ENCODE measurements at places on chromosomes 13 and 19.

DNA sequence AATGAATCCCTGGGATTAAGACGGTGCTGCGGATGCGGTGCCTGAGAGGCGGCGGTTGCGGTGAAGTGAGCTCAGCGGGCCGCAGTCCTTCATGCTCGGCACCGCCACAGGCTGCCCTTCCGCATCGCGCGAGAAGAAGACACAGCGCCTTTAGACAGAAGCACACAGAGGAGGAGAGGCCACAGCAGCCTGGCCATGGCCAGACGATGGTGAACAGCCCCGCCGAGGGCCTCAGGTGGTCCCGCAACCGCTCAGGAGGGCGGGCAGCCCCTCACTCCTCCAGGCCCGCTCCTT lies 459.2 kb downstream of the MYO16 start:
- no peak for DNase-seq

- DNase-seq: no peak
These were observed 19.7 kb downstream of the CEACAM16 start for GRCh38 chr19:44718441-44719261.

- no peak for DNase-seq
These were observed 22.0 kb upstream of the CD177 start for GRCh38 chr19:43331435-43332010.

- no peak for DNase-seq
These were observed 478.1 kb upstream of the NBEA start for GRCh38 chr13:34464011-34464410.

DNA sequence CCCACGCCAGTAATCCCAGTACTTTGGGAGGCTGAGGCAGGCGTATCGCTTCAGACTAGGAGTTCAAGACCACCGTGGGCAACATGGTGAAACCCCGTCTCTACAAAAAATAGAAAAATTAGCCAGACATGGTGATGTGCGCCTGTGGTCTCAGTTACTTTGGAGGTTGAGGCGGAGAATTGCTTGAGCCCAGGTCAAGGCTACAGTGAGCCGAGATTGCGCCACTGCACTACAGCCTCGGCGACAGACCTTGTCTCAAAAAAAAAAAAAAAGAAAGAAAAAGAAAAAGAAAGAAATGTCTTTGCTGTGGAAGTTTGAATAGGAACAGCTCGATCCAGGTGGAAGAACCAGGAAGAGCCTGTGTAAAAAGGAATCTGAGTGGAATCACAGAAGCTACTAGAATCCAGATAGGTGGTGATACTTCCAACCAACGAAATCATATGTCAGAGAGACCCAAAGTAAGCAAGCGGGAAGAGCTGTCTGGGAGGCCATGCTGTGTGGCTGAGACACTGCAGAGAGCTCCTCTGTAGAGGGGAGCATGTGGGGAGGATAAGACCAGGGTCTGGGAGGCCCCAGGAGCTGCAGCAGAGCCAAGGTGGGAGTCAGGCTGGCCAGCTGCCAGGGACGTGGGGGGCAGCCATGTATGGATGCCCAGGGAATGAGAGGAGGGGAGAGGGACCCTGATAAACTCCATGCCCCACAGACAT lies 21.1 kb downstream of the LATS2 start:
- DNase-seq: no peak

GRCh38 chr13:29925457-29926097 lies 75.2 kb upstream of the UBL3 start:
- no peak for DNase-seq

DNA sequence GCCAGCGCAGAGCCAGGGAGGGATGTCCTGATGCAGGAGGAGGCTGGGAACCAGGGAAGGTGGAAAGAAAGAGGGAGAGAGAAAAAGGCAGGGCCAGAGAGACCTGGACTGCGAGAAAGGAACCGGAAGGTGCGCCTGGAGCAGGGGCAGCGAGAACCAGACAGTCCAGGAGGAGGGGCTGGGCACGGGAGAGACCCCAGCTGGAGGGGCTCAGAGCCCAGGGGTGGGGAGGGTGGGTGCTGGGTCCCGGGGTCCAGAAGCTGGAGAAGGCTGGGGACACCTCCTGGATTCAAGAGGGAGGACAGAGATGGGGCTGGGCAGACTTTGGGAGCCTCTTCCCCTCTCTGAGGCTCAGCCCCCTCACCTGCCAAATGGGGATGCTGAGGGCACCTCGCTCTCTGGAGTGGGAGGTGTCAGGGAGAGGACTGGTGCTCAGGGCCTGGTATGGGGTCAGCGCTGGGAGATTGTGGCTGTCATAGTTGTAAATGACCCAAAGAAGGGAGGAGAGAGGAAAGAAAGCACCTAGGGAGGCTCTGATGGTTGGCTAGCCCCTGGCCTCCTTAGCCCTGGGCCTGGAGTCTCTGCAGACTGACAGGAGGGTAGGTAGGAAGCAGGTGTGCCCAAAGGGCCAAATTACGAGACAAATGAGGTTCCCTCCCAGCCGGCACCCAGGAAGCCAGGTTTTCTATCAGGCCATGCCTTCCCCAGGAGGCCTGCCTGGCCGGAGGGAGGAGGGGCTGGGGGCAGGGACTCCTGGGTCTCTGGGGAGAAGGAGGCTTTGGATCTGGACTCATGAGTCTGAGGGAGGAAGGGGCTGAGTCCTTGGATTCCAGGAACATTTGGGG lies 1.3 kb upstream of the SPACA6 start:
- no peak for DNase-seq

GRCh38 chr13:25217023-25217885 lies 45.2 kb upstream of the AMER2 start:
- no peak for DNase-seq

DNA sequence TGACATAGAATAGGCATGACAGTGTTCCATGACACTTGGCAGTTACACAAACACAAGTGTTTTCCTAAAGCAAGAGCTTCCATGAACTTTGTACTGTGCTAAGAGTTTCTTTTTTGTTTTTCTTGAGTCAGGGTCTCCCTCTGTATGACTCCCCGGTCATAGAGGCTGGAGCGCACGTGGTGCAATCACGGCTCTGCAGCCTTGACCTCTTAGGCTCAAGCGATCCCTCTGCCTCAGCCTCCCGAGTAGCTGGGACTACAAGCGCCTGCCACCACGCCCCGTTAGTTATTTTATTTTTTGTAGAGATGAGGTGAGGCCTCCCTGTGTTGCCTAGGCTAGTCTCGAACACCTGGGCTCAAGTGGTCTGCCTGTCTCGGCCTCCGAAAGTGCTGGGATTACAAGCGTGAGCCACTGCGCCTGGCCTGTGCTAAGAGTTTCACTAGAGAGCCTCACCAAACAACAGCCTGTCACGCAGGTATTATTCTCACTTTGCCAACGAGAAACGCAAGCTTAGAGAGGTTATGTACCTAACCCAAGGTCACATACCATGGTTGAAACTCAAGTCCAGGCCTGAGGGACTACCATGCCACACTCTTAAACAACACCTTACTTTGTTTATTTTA lies 355.9 kb downstream of the KLF12 start:
- DNase-seq: no peak

DNA sequence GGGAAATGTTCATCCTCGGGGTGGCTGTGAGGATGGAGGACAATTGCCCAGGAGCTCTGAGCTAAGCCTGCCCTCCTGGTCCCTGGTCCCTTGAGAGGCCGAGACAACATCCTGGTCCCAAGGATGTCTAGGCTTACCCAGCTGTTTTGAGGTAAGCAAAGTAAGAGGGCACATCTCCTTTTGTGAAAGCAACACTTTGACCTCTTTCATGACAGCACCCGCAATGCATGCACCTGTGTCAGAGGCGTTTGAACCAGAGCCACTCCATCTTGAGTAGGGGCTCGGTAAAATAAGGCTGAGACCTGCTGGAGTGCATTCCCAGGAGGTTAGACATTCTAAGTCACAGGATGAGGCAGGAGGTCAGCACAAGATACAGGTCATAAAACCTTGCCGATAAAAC lies 43.1 kb upstream of the ANKRD10 start:
- DNase-seq: no peak

- DNase-seq: no peak
These were observed 8.8 kb upstream of the BBC3 start for GRCh38 chr19:47239610-47240296.

DNA sequence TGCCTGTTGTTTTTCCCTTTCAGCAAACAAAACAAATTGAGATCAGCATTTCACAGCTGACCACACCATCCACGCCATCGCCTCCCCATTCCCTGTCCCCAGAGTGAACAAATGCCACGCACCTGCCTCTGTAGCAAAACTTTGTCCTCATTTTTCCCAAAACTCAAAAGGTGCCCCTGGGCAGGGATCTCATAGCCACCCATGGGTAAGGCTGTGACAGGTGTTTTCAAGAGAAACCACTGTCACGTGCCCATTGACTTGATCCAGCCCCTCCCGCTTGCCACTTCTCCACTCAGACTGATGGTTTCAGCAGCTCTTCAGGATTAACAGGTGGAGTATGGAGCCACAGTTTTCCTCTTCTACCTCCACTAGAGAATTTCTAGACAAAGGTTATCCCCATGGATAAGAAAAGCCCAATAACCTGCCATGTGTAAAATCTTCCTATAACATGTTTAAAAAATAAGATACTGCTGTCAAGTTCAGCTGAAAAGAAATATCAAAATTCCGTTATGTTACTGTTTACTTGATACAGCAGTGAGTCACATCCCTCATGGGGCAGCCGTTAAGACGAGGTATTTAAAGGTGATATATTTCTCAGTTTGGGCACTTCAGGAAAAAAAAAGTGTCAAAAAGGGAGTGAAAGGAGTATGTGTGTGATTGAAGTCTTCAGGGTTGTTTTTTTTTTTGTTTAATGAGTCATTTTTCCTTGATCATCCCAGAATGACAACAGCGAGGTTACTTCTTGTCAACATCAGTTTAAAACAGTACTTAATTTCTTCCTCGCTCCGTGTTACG lies 63.5 kb upstream of the GPR183 start:
- DNase-seq: no peak

GRCh38 chr13:30147421-30147820 lies 159.9 kb downstream of the KATNAL1 start:
- no peak for DNase-seq

DNA sequence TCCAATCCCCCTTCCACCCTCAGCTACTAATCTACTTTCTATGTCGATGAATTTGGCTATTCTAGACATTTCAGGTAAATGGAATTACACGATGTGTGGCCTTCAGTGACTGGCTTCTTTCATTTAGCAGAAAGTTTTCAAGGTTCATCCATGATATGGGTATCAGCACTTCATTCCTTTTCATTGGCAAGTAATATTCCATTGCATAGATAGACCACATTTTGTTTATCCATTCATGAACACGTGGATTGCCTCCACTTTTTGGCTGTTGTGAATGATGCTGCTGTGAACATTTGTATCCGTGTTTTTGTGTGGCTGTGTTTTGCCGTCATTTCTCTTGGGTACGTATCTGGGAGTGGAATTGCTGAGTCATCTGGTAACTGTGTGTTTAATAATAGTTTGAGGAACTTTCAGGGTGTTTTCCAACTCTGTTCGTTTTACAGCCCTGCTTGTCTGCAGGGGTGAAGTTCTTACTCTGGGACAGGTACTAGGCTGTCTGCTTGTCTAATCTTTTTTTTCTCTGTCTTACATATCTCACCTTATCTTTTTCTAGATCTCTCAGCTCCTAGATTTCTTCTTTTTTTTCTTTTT lies 32.5 kb downstream of the MARK4 start:
- DNase-seq: no peak

GRCh38 chr19:3250675-3251074 lies 26.2 kb downstream of the CELF5 start:
- DNase-seq: no peak

GRCh38 chr13:43493496-43494000 lies 293.2 kb downstream of the ENOX1 start:
- DNase-seq: no peak

DNA sequence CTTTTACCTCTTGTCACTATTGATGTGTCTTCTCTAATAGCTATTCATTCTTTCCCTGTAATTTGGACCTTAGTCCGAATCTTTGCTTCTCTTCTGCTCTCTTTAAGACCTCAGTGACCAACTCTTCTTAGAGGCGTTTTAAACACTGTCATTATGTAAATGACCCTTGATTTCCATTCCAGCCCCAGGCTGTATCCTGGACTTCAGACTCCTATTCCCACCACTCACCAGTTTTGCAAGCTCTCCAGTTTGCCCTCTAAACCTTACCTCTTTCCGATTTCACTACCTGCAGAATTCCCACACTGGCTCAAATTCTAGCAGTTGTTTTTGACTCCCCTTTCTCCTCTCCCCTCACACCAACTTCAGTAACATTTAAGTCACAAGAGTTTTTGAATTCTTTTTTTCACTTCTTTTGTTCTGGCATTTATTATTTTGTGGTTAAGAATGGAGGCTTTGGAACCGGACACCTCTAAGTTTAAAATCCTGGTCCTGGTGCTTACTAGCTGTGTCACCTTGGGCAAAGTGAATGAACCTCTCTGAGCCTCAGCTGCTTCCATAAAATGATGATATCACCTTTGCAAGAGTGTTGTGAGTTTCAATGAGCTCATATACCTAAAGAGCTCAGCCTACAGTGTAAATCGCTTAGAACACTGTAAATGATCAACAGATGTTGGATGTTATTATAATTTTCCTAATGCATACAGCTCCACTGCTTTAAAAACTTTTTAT lies 13.6 kb upstream of the HMGB1 start:
- DNase-seq: no peak

DNA sequence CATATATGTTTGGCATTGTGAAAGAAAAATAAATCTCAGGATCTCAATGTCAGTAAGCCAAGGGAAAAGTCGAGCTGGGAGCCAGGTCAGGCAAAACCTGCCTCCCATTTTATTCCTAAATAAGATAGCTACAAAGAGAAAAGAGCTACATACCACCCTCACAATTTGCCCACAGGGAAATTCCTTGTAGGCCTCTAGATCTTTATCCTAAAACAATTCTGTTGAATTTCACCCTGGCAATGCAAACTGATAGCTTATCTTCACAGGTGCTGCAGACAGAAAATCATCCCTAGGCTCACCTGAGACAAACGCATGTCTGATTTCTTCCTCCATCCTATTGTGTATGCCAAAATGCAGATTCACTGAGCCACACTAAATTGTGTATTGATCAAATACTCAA lies 2587.1 kb downstream of the PCDH9 start:
- DNase-seq: no peak

DNA sequence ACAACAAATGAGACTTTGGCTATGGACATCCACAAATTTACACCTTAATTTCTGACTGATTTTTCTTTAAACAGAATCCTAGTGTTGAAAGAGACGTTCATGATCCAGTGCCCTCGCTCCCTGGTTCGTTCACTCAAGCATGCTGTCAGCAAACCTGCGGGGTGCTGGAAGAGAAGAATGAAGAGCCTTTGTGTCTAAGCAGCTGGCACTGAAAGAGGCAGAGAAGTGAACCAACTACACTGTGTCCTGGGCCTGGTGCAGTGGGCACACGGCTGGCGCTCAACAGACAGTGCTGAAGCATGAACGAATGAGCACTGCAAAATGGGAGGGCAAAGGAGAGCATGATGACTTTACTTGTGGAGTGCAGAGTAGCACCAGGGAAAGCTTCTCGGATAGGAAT lies 46.8 kb downstream of the MIPEP start:
- no peak for DNase-seq

DNA sequence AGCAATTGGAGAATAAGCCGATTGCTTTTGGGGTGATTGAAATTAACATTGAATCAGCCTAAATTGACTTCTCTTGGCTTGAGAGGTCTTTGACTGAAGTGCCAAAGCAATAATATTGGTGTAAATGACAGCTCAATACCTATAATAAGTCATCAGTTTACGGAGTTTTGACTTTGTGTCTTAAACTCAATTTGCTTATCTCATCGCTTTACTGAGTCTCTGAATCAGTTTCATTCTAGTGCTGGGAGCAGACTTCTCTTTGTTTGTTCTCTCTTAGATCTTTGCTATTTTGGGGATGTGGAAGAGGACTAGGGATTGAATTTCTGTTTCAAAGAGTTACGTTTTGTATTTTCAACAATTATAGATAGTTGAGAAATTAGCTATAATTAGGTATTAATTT lies 7.1 kb downstream of the RFC3 start:
- DNase-seq: no peak
